Activated CD4-positive, alpha-beta T cell treated with anti-CD3 and anti-CD28 coated beads for 36 hours (primary cell): ENCODE measurements at places on chromosomes 3 and 15. TPM values are rescaled to one million over a fixed set of nuclear protein-coding genes. Genes with fewer than 3 reads are reported as not detected.

CGNL1 gene
- not detected for total RNA-seq

GOLGA8K gene
- 0.25 TPM for total RNA-seq

- H3K36me3 ChIP-seq, result no peaks in the 10 kb centered on the region
- H3K27me3 ChIP-seq, result no peaks in the 10 kb centered on the region
- no peaks in the 10 kb centered on the region for H3K4me1 ChIP-seq
- no peak overlapping the region for H3K4me3 ChIP-seq
- H3K27ac ChIP-seq, result no peak overlapping the region
- DNase-seq, result no peak
Observed at GRCh38 chr3:88434001-88434400, 284.2 kb downstream of the C3orf38 start.

GRCh38 chr3:78976200-78976599, 791.6 kb downstream of the ROBO1 start:
- H3K27me3 ChIP-seq, result no peaks in the 10 kb centered on the region
- H3K36me3 ChIP-seq, result no peaks in the 10 kb centered on the region
- H3K4me3 ChIP-seq, result no peak overlapping the region
- DNase-seq, result no peak

PAK6 gene
- 0.30 TPM for total RNA-seq

GRCh38 chr15:85551221-85551832, 170.9 kb downstream of the AKAP13 start:
- H3K36me3 ChIP-seq, result peaks cover 23% of the 10 kb centered on the region
- H3K4me3 ChIP-seq, result no peak overlapping the region
- no peak for DNase-seq
- no peaks in the 10 kb centered on the region for H3K27me3 ChIP-seq
- peaks cover 43% of the 10 kb centered on the region for H3K4me1 ChIP-seq
- H3K27ac ChIP-seq, result no peak overlapping the region

CELSR3 gene
- 8.1 TPM for total RNA-seq

SEMA3G gene
- not detected for total RNA-seq

GRCh38 chr15:92603278-92603677, 52.3 kb downstream of the FAM174B start:
- DNase-seq, result no peak
- peaks cover 7% of the 10 kb centered on the region for H3K27me3 ChIP-seq
- H3K4me1 ChIP-seq, result peaks cover 8% of the 10 kb centered on the region
- H3K36me3 ChIP-seq, result no peaks in the 10 kb centered on the region

GRCh38 chr3:40585381-40586016, 60.7 kb downstream of the ZNF621 start:
- peaks cover 2% of the 10 kb centered on the region for H3K4me1 ChIP-seq
- H3K27me3 ChIP-seq, result peaks cover 2% of the 10 kb centered on the region
- no peak for DNase-seq
- H3K36me3 ChIP-seq, result no peaks in the 10 kb centered on the region

DNA sequence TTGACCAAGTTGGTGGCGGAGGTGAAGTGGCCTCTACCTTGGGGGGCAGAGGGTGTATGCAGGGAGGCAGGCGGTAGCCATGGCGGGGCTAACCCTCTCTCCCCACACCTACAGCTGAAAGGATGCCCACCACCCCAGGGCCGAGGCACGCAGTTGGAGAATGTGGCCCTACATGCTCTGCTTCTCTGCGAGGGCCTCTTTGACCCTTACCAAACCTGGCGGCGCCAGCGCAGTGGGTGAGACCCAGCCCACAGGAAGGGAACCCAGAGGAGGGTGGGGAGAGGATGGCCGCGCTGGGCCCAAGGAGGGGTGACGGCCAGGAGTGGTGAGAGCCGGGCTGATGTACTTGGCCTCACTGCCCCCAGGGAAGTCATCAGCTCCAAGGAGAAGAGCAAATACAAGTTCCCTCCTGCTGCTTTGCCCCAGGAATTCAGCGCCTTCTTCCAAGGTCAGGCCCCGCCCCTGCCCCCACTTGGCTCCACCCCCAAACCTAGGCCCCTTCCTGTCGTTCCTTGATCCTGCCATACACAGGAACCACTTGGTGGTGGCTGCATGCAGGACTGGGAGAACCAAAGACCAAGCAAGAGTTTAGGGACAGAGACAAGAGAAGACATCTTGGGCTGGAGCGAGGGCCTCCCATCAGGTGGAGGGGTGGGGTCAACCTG, 9.8 kb downstream of the NBEAL2 start:
- peaks cover 11% of the 10 kb centered on the region for H3K36me3 ChIP-seq
- peak overlapping the region; percentile 95 for H3K27ac ChIP-seq
- H3K27me3 ChIP-seq, result no peaks in the 10 kb centered on the region
- H3K4me3 ChIP-seq, result peak overlapping the region; percentile 77

DNA sequence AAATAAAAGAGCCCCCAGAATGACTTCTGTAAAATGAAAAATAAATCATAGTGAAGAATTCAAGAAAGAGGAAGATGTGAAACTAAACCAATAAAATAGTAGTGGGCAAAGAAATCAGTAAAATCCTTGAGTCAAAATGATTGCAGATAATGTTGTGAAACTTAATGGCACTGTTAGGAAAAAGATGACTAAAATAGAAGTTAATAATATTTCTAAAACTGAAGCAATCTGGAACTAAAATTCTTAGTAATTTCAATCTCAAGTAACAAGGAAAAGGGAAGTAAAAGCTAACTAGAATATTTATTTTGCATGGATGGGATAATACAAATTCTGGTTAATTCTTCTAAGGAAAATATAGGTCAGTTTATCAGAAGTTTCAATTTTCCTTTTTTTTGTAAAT, 84.6 kb downstream of the TMCO5A start:
- no peak overlapping the region for H3K4me3 ChIP-seq
- H3K4me1 ChIP-seq, result no peaks in the 10 kb centered on the region
- DNase-seq, result no peak
- peaks cover 10% of the 10 kb centered on the region for H3K27me3 ChIP-seq
- no peaks in the 10 kb centered on the region for H3K36me3 ChIP-seq

DNA sequence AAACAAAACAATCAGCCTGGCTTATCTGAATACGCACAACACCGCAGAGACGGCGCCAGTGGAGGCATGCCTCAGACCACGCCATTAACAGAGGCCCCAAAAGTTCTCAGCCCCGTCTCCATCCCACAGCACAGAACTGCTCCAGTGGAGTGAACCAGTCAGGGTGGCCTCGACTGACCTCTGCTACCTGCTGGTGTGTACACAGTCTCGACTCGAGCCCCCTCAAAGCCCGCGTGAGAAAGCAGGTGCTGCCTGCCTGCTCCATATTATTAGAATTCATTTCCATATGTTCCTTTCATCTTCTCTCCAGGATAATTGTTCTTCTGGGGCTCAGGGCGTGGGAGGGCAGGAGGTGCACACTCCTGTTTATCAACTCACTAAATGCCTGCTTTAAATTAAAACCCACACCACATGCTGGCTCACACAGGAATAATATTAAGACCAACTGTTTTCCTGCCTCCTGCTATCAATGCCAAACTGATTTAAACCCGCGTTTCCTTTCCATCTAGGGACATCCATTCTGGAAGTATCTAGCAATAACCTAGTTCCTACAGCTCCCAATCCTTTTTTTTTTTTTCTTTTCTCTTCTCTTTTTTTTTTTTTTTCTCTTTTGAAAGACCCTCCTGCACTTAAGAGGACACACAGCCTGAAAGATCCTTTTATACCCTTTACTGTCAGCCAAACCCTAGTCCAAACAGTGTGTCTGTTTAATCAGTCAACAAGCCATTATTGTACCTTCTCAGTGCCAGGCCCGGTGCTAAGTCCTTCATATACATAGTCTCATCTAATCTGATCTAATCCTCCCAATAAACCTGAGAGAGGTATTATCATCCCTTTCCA, 101.2 kb downstream of the TLE3 start:
- no peaks in the 10 kb centered on the region for H3K27me3 ChIP-seq
- no peak for DNase-seq
- H3K27ac ChIP-seq, result no peak overlapping the region
- no peaks in the 10 kb centered on the region for H3K4me1 ChIP-seq

DNA sequence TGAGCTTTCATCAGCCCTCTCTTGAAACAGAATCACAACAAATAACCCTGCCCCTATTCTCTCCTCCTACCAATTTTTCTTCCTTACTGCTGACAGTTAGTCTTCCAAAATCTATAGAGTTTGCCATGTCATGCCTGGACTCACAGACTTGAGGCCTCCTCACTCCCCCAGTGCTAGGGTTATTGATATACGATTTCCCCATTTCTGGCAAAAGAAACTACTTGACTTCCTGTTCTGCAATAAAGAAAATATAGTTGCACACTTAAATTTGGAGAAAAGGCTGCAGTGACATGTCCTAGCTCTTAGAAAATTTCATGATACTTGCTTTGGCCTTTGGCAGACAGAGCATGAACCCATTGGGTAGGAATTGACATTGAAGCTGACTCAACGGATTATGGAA, 75.9 kb downstream of the CYP19A1 start:
- H3K27ac ChIP-seq, result no peak overlapping the region
- H3K36me3 ChIP-seq, result no peaks in the 10 kb centered on the region
- H3K4me1 ChIP-seq, result no peaks in the 10 kb centered on the region
- no peak for DNase-seq

DNA sequence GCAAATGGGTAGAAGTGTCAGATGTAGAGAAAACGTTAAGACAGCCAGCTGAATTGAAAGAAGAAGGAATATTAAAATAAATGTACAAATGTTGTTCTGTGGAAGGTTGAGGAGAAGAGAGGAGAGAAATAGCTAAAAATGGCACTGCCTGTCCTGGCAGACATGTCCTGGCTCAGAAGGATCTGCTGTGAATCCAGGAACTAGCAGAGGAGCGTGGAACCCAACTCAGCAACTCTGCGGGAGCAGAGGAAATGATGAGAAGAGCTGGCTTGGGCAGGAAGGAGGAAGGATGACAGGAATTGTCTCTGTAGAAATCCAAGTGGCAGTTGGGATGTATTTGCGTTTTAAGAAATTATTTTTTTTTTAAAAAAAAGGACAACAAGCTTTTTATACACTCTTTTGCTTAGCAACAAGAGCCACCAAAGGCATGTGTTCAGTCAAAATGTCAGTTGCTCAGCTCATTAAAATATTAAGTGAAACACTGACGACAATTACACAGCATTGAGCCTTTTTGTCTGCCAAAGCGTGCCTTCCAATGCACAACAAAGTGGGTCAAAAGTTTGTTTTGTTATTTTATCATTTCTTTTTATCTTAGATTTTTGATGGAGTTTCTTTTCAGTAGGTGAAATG, 16.1 kb downstream of the NANOGP8 start:
- no peak for DNase-seq
- H3K4me1 ChIP-seq, result no peaks in the 10 kb centered on the region
- H3K27ac ChIP-seq, result no peak overlapping the region
- H3K27me3 ChIP-seq, result peaks cover 9% of the 10 kb centered on the region

DNA sequence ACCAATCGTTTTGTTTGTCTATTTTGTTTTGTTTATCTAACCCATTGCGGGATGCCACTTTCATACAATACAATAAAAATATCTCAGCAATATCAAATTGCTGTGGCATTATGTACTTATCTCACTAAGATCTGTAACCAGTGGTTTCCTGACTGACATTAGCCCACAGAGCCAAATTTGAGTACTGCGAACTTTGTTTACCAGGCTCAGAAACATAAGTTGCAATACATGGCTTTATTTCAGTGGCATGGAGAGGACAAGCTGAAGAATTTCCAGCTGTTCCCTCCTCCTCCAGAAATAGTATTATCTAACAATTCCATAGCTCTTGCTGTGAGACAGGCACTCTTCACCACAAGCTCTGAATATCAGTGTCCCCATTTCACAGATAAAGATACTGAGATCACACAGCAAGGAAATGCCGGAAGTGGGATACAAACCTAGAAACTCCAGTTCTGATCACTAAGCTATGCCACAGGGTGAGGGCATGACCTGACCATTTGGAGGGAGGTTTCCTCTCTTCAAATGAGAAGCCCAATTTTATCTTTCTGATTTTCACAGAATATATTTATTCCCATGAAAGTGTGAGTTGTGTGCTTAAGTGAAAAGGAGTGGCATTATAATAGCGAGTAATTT, 469.9 kb upstream of the CBLB start:
- peaks cover 58% of the 10 kb centered on the region for H3K4me1 ChIP-seq
- DNase-seq, result no peak
- no peaks in the 10 kb centered on the region for H3K27me3 ChIP-seq

- no peaks in the 10 kb centered on the region for H3K36me3 ChIP-seq
- peaks cover 7% of the 10 kb centered on the region for H3K4me1 ChIP-seq
- no peak for DNase-seq
- no peaks in the 10 kb centered on the region for H3K27me3 ChIP-seq
- no peak overlapping the region for H3K4me3 ChIP-seq
- H3K27ac ChIP-seq, result no peak overlapping the region
Observed at GRCh38 chr3:115359536-115359935, 212.4 kb upstream of the ZBTB20 start.

GRCh38 chr3:73433079-73433478, 191.7 kb downstream of the PDZRN3 start:
- H3K36me3 ChIP-seq, result no peaks in the 10 kb centered on the region
- no peaks in the 10 kb centered on the region for H3K4me1 ChIP-seq
- no peak for DNase-seq
- H3K4me3 ChIP-seq, result no peak overlapping the region
- peaks cover 12% of the 10 kb centered on the region for H3K27me3 ChIP-seq

EHHADH gene
- total RNA-seq, result 3.3 TPM

DNA sequence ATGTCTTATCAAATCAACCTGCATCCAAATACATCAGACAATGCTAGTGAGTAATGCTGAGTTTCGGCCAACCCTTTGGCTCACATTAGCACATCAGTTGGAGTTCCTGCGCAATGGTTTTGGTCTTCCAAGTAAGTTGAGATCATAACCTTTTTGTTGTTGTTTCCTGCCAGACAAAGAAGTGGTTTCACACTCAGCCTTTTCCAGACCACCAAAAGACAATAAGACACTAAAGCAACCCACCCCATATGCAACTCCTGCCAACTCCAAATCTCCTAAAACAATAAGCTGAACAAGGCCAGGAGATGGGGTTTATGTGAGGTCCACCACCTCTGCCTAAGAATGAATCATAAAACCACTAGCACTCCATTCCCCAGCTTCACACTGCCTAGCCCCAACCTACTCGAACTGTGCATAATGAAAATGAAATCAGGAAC, 177.0 kb downstream of the ERC2 start:
- H3K36me3 ChIP-seq, result no peaks in the 10 kb centered on the region
- H3K27ac ChIP-seq, result no peak overlapping the region
- H3K4me1 ChIP-seq, result peaks cover 3% of the 10 kb centered on the region
- H3K27me3 ChIP-seq, result peaks cover 21% of the 10 kb centered on the region
- DNase-seq, result peak; percentile 15

DNA sequence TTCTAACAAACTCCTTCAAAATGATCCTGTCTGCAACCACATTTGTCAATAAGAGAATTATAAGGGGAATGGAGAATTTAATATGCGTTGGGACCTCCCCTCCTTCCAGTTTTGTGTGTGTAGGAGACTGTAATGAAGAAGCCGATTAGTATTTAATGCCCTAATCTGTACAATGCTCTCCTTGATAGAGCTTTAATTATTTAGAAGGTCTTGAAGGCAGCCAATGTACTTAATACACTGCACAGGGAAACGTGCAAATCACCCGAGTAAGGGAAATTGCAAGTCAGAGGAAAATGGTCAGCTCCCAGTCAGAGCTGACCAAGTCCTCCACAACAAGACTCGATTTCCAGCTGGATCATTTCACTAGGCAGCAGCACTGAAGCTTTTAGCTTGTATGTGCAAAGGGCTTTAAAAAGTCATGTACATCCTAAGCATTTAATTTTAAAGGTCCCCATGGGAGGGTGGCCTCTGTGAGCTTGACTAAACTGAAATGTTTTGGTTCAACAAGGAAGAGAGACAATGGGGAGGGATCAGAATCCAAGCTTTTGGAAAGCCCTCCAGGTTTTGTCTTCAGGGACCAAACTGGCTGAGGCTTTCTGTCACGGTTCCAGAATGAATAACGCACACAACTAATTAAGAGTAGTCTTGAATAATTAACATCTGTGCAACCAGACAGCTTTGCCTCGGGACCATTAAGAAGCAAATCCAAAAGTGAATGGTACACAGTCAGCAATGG, 159.8 kb upstream of the MITF start:
- no peaks in the 10 kb centered on the region for H3K4me1 ChIP-seq
- no peaks in the 10 kb centered on the region for H3K36me3 ChIP-seq
- H3K27ac ChIP-seq, result no peak overlapping the region
